ENCODE measurements at places on chromosomes 4 and X.

DNA sequence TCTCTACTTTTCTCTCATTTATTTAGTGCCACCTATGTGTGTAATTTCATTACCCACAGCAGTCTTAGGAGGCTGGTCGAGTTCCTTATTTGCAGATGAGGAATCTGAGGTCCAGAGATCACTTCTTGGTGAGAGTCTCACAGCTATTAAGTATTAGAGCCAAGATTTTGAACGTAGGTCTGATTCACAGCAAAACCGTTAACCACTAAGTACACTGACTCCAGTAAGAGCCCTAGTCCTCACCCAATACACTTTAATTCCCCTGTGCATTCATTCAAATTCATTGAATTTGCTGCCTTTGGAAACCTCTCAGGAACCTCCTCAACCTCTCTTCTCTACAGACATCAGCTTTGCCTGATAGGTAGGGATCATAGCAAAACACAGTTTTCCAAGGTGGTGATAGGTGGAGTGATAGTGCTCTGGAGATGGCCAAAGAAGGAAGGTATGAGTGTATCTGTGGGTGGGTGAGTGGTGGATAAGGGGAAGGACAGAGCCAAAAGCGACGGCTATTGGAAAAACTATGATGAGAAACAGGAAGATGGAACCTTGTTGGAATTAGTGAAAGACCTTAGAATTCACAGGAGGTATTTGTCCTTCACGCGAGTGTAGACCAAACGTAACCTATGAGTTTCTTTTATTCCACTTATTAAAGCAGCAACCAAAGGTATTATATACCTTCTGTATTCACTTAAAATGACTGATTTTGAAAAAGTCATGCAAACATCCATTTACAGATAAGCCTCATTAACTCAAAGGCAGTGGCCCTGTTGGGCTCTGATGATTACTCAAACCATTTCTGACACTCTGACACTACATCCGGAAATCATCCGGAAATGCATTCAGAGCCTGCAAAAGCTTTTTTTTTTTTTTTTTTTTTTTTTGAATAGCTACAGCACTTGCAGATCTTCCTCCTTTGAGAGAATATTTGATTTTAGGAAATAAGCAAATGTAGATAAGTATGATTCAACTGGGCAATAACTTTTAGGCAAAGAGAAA is 6.3 kb downstream of the FMR1 start:
- peak; percentile 63 for DNase-seq

- DNase-seq, result peak; percentile 94
These were observed 863 bp upstream of the RAB33A start for GRCh38 chrX:130170752-130171445.

DNA sequence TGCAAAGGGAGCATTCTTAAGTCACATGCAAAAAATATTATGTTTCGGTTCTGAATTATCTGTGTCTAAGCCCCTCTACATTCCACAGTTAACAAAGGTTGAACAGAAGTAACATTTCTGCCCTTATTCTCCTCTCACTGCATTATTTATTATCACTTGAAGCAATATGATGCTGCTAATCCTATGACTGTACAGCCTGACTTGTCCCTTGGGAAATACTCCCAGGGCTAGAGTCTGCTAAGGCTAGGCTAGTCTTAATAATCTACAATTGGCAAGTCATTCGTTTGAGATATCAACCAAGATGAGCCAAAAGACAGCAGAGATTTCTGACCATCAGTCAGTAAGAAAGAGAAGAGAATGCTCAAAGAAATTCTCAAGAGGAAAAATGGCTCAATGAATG is 226.9 kb upstream of the HCCS start:
- no peak for DNase-seq

DNA sequence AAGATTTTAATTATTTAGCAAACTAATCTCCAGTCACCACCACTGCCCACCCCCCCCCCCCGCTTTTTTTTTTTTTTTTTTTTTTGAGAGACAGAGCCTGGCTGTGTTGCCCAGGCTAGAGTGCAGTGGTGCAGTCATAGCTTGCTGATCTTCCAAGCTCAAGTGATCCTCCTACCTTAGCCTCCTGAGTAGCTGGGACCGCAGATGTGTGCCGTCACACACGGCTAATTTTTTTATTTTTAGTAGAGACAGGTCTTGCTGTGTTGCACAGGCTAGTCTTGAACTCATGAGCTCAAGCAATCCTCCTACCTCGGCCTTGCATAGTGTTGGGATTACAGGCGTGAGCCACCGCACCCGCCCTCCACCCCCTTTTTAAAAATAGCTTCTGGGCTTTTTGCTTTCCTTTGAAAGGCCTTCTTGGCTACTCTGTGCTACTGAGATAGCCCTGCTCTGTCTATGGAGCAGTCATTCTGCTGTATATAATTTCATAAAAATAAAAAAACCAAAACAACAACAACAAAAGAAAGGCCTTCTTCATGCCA is 18.7 kb downstream of the TXLNG start:
- DNase-seq, result no peak

DNA sequence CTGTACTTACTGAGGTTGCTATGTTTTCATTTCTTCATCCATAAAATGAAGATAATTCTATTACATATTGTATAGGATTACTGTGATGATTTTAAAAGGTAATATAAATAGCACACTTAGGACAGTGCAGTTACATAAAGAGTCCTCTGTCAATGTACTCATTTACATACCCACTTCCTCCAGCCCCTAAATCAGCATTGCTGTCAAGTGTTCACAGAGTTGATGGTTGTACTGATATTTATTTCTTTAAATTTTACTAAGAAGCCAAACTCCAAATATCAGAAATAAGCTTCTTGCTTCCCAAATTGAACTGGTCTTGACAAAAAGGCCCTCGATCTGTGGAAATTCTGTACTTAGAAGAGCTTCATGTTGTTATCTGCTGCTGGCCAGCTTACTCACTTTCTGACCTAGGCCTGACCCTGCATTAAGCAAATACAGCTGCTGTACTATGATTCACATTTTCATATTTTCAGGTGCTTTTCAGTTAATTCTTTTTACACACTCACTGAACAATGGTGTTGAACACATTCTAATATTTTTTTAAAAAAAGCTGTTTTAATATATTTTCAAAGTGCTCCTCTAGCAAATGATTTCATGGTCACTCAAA is 259.6 kb downstream of the UNC5C start:
- no peak for DNase-seq

DNA sequence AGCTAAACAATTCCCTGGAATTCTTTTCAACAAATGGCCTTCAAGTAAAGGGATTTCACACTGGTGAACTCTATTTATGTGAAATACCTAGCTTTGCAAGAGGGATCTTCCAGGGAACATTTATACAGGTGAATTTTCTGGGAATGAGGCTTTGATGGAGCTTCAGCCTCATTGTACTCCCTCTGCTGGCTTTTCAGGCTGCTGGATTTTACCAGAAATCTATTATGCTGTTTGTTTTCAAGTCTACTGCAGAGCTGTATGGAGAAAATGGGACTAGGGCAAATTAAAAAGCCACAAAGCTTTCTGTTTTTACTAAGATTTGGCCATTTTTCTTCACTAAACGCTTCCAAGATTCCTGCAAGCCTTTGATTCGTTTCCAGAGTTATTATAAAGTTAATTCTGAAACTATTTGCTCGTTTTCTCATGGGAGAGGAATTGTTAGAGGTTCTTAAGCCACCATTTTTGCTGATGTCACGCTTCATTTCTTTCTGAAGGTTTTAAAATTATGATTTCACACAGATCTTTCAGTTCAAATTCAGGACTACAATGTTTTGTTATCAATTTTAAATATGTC is 31.6 kb downstream of the KDM6A start:
- DNase-seq, result no peak

DNA sequence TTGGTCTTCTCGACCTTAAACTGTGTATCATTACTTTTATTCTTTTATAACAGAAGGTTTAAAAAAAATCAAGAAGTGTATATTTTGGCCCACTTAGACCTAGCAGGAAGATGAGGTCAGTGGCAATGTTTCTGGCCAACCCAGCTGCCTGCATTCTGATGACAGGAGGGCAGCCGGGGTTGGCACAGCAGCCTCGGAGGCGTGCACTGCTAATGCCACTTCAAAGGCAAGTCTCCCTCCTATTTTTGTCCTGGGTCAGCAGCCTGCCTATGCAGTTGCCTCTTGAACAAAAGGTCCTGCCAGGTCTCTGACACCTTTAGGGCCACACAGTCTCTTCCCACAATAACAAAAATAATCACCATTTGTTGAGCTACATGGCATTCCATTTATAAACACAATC is 89.4 kb upstream of the MYOZ2 start:
- no peak for DNase-seq

GRCh38 chrX:123138473-123138872 is 45.6 kb upstream of the GRIA3 start:
- no peak for DNase-seq
